Left colon (tissue), 2 donors: ENCODE measurements at places on chromosomes 3 and 15. TPM values are rescaled to one million over a fixed set of nuclear protein-coding genes. Genes with fewer than 3 reads are reported as not detected.

DNA sequence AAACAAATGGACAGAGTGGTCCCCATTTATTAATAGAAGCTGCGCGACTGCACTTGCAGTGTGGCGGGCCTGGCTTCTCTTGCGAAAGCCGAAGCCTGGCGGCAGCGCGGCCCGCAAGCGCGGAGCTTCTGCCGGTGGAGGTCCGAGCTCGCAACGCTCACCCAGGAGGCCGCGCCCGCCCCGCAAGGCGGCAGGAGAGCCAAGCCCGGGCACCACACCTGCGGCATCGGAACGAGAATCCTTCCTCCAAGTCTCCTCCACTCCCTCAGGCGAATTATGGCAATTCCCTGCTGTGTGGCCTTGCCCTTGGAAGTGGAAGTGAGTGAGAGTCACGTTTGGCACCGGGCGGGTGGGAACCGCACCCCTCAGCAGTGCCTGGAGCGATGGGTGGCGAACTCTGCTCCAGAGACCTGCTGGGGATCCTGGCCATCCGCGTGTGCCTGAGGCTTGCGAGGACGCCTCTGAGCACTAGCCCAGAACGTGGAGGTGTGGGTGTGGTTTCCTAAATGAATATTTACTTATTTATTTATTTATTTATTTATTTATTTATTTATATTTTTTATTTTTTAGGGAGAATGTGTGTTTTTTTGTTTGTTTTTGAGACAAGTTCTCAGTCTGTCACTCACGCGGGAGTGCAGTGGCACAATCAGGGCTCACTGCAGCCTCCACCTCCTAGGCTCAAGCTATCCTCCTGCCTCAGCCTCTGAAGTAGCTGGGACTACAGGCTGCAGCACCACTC is 133.7 kb upstream of the UBE2E1 start:
- peak; percentile 75 for DNase-seq

GRCh38 chr15:92693691-92694331 is 38.2 kb upstream of the FAM174B start:
- no peak for DNase-seq

GRCh38 chr3:189961522-189962161 is 159.1 kb downstream of the P3H2 start:
- DNase-seq = peak; percentile 54

- no peak for DNase-seq
These were observed 225.8 kb downstream of the MYRIP start for GRCh38 chr3:40035177-40035576.

DNA sequence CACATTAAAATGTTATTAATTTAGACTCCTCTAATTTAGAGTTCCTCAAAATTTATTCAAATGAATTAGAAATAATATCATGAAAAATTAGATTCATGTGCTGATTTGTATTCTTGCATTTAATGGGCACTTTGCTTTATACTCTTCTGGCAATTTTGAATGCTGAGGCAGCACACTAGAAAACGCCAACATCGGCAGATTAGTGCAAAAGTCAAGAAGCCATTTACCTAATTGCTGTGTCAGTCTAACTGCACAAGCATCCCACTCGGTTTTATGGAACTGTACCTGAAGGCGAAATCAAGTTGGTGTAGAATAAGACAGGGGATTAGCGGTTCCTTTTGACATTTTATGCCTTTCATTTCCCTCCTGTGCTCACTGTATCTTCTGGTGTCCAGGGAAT is 382.0 kb downstream of the ROBO2 start:
- DNase-seq = no peak

GRCh38 chr3:184584464-184584891 is 22.9 kb downstream of the EPHB3 start:
- no peak for DNase-seq

DNA sequence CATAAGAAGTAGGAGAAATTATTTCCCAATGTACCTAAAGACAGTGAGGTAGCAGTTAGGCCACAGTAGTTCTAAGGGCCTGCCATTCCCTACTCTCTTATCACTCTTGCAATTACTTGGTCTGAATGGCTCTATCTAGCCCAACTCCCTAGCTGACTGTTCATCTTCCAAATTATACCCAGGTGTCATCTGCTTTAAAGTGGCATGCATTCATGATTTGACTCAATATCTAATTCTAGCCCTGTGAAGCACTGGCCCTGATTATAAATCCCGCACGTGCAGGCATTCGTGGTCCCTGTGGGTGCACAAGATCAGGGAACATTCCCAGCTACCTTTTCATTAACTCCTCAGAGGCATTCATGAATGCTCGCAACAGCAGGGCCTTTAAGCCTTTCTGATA is 43.1 kb upstream of the ZNF774 start:
- no peak for DNase-seq

DNA sequence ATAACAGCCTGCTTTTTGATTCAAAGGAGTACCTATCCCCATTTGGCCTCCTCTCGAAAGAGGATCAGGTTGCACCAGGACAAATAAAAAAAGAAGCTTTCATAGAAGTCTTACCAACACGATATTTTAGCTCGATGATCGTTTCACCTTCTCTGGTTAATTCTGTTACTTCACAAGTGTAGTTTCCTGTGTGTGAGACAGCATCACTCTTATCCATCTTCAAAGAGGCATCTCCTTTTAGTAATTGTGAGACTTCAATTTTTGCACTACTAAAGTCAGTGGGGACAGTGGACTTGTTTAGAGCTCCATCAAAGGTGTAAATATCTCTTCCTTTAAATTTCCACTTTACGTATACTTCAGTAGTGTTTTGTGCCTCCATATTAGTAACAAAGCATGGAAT is 11.0 kb downstream of the CD47 start:
- DNase-seq = no peak

GRCh38 chr3:38474928-38475605 is 21.1 kb upstream of the EXOG start:
- DNase-seq = no peak

Gene TICRR
- total RNA-seq = 4.4 TPM

- no peak for DNase-seq
These were observed 82.6 kb upstream of the ADPGK start for GRCh38 chr15:72866182-72866581.

Gene MBNL1
- total RNA-seq = 154 TPM

DNA sequence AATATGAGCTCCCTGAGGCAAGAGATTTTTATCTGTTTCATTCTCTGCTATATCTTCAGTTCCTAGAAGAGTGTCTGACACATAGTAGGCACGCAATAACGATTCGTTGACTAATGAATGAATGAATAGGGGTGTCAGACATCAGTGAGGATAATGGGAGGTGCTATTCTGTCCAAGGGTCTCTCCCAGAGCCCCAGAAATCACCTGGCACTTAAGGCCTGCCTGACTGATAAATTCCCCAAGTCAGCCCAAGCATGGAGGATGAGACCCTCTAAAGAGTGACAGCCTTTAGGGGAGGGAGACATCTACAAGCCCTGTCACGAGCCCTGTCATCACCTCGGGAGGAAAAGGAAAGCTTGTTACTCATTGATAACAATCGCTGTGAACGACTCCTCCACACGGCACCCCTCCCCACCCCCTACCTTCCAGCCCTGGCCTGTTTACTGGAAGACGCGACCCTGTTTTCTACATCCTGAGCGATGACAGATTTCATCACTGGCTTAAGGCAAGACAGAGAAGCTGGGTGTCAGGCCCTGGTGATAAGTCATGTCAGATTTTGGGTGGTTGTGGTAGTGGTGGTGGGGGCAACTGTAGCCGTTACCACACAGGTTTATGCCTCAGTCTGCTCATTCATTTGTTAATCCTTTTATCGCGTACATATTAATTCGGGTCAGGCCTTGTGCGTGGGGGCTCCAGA is 23.1 kb downstream of the BHLHE40 start:
- no peak for DNase-seq

Gene PLA2G4E
- total RNA-seq = not detected

DNA sequence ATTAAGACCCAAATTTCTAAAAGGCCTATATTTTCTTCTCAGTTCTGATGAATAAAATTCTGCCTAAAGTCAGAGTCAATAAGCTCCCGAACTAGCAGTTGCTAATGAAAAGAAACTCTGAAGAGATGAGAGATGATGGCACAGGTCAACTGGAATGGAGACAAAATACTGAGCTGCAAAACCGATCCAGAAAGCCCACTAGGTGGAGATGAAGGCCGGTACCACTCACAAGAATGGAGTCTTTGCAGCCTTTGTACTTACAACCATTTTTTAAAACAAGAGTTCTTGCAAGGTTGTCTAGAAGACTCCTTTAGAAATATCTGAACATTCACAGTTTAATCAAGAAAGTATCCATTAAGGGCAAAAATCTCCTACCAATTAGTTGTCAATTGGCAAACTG is 119.9 kb upstream of the TJP1 start:
- no peak for DNase-seq

Gene CNTN3
- total RNA-seq = 8.4 TPM

- no peak for DNase-seq
These were observed 73.7 kb upstream of the MB21D2 start for GRCh38 chr3:192991356-192991755.

DNA sequence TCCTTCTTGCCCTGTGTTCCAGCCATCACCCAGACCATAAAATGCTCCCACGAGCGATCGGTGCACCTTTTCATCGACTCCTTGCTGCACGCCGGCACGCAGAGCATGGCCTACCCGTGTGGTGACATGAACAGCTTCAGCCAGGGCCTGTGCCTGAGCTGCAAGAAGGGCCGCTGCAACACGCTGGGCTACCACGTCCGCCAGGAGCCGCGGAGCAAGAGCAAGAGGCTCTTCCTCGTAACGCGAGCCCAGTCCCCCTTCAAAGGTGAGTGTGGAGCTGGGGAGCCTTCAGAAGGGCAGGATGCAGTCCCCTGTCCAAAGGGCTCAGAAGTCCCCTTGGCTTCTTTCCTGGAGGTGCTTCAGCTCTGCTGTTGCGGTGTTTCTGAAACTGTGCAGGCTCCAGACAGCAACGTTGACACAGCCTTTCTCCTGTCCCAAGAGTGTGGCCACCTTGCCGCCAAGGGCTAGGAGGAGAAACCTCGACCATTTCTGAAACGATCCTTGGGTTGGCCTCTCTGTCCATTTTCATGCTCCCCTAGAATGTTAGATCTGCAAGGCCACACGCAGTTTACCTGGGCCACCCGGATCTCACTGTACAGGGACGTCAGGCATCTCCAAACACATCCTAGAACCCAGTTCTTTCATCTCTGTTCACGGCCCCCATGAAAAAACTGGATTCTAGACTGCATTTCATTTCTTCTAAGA is 116.7 kb downstream of the LIPC start:
- DNase-seq = no peak

Gene SLC6A1
- 0.21 TPM for total RNA-seq

Gene RTP3
- total RNA-seq = not detected

- no peak for DNase-seq
These were observed 151.5 kb downstream of the GOLGA6L4 start for GRCh38 chr15:84387086-84387485.

DNA sequence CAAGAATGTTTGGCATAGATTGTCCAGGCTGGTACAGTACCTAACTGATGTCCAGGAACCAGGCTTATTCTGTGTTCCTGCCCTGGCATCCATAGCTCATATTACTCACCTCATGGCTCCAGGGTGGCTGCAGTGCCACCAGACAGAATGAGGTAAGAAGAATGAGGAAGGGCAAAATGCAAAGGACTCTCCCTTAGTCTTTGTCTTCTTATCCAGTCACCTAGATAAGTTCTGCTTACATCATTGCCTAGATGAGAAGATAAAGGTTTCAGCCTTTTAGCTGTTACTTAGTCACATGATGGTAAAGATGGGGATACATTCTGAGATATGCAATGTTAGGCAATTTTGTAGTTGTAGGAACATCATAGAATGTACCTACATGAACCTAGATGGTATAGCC is 45.8 kb downstream of the CHP1 start:
- no peak for DNase-seq

- no peak for DNase-seq
These were observed 153.7 kb upstream of the MEF2A start for GRCh38 chr15:99412082-99412481.
